ENCODE measurements at places on chromosomes 12 and 14.
A peak's percentile ranks its signal among the peaks of the same experiment; 100 is the strongest.

- no peak for DNase-seq
Measured at GRCh38 chr12:132606466-132606865, 3.9 kb downstream of the LRCOL1 start.

- no peak for DNase-seq
Measured at GRCh38 chr14:92392711-92393110, 69.7 kb downstream of the SLC24A4 start.

- peak; percentile 51 for DNase-seq
Measured at GRCh38 chr14:40417777-40418401, 985.7 kb upstream of the FBXO33 start.

GRCh38 chr12:30858471-30858870 lies 68.1 kb upstream of the TSPAN11 start:
- no peak for DNase-seq

DNA sequence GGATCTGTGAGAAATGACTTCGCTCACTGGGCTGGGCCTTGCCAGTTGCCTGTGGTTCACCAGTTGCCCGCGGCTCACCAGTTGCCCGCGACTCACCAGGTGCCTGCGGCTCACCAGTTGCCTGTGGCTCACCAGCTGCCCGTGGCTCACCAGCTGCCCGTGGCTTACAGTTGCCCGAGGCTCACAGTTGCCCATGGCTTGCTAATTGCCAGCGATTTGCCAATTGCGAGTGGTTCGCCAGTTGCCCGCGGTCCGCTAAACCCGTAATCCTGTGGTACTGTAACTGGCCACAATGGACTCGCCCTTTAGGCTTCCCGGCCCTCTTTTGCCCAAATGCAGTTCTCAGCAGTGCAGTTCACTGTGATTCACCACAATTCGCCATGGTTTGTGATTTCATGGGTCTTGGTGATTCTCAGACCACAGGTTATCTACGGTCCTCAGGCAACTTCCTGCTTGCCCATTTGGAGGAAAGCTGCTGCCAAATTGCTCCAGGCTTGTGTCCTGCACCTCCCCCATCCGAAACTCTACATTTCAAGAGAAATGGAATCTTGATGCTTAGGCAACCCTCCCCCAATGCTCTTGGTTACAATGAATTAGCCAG lies 15.0 kb upstream of the MEG3 start:
- DNase-seq: no peak

DNA sequence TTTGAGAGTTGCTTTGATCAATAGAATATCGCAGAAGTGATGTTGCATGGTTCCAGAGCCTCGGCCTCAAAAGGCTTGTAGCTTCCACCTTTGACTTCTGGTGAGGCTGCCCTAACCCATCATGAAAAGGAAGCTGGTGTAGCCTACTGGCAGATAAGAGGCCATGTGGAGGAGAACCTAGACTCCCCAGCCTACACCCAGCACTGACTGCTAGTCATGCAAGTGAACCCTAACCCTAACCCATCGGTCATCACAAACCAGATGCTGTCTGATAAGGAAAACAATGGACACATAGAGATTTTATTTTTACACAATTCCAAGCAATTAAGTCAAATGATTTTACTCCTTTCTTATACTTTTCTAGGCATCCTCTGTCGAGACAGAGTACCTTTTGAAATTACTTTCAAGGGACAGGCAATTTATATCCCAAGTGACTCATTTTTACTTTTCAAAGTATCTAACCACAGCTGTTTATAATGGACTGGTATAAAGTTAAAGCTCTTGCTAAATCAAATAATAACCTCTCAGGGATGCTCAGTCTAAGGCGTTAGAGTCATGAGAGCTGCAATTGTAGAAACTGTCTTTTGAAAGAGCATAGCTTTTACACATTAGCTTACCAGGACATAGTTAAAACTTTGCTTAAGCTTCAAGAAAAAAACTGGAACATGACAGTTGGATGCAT lies 17.6 kb downstream of the PTPRB start:
- no peak for DNase-seq

Measured in activated CD4-positive, alpha-beta T cell treated with anti-CD3 and anti-CD28 coated beads, Interleukin-2, Interleukin-6, amounts not matched to agents 100 ng/mL and 50 ng/mL, durations not matched to agents 16 hours and 8 hours (primary cell).